Hematopoietic multipotent progenitor cell treated with erythropoietin and hydrocortisone succinate and interleukin-3 and kit ligand, for 4 days (in vitro differentiated cells): ENCODE measurements at places on chromosomes 2 and 18.

- no peak for DNase-seq
Observed at GRCh38 chr2:108370080-108370479, 7.7 kb upstream of the SULT1C4 start.

GRCh38 chr2:225192869-225193268, 150.6 kb upstream of the DOCK10 start:
- no peak for DNase-seq

- no peak for DNase-seq
Observed at GRCh38 chr18:23595591-23595990, 9.3 kb upstream of the NPC1 start.

DNA sequence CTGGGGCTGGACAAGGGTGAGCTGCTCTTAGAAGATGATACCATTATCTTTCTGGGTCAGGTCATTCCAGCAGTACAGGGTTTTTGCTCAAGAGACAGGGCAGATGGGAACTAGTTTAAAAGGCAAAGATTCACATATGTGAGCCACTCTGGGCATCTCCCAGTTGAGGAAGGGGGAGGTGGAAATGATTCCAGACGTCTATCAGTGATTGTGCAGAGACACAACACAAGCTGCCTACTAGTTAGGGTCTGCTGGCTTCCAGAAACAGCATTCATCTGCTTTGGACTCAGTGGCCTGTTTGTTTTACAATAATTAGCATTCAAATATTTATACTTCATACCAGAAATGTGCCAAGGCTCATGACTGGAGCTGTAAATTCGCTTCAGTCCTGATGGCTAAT, 32.3 kb downstream of the ST6GAL2 start:
- DNase-seq, result no peak

- DNase-seq, result no peak
Observed at GRCh38 chr18:80126797-80127196, 17.7 kb downstream of the ADNP2 start.

DNA sequence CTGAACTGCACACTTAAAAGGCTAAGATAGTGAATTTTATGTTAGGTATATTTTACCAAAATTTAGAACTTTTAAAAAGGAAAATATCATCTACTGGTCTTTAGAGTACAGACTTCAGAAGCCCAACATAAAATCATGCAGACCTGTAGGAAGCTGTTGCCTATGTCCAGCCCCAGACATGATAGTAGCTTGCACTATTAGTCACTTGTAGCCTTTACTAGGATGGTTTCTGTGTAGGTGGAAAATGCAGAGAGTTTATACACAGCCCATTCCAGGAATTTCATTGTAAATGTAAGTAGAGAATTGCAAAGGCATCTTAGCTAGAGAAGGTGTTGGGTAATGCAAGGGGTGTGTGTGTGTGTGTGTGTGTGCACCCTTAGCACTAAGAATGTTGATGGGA, 640.2 kb downstream of the RNF144A start:
- no peak for DNase-seq

GRCh38 chr2:54570925-54571694, 115.0 kb downstream of the SPTBN1 start:
- DNase-seq, result peak; percentile 92

- DNase-seq, result no peak
Observed at GRCh38 chr2:25308599-25308998, 33.1 kb downstream of the DNMT3A start.

- no peak for DNase-seq
Observed at GRCh38 chr2:147173189-147173581, 671.6 kb upstream of the ACVR2A start.

- DNase-seq, result no peak
Observed at GRCh38 chr2:61214171-61214570, 52.2 kb downstream of the C2orf74 start.

DNA sequence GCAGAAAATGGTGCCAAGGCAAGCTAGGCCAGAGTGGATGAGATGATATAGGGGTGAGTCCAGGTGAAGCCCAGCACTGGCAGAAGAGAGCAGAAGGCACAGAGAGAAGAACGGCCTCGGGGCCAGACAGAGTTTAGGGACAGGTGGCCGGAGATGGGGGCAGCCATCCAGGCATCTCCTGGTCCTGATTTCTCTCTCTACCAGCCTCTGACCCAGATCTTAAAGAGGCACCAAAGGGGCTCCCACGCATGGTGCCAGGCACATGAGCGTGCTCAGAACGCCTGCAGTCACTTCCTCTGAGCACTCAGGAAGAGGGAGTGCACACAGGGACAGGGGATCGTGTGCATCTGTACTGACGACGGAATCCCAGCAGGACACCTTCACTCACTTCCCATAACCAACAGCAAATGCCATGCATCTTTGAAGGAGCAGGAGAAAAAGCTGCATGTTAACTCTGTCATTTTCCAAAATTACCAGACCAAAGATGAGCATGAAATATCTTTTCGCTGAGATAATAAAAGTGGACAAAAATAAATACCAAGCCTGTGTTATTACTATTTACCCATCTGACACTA, 427.8 kb upstream of the MYT1L start:
- DNase-seq, result no peak

DNA sequence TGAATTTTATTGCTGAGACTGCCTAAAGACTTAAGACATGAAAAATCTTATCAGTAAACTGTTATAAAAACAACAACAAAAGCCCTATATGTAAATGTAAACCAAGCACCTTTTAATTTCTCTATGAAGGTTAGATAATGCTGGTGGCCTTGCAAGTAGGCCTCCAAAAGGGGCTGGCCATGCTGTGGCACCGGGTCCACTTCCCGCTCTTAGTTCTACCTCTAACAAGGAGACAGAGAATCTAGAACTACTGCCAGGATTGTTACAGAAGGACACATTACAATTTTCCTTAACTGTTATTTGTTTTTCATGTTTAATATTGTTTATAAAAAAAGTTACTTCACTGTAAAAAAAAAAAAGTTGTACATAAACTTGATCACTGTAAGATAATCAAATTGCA, 49.0 kb downstream of the UGP2 start:
- no peak for DNase-seq

DNA sequence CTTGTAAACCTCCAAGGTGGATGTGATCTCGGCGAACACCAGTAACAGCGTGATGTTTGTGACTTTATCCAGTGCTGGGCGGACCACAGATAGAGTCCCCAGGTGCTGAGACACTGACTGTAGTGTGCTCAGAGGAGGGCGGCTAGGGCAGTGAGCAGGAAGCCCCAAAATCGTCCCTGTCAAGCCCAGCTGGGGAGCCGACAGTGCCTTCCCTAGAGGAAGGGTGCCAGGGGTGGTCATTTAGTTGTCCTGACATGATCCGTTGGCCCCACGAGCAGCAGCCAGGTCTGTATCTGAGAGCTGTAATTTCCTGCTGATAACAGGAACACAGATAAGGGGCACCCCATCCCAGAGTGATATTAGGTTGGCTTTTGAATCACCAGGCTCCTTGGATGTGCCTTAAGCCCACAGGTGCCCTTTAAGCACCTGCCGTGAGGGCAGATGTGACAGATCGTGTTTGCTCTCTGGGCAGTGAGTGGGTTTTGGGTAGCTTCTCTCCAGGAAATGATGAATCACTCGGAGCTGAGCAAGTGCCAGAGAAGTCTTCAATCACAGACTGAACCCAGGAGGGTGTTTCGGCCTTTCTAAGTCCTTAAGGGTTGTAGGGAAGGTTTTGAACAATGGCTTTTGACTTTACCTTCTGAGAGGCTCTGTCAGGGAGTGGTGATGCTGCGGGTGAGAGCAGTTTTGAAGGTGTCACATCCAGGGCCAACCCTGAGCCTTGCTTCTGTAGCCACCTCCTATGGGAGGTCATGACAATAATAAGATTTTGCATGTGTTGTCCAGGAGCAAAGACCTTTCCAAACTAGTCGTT, 7.7 kb downstream of the LPIN1 start:
- peak; percentile 76 for DNase-seq

- DNase-seq, result peak; percentile 47
Observed at GRCh38 chr2:148557844-148558436, 86.6 kb upstream of the EPC2 start.

DNA sequence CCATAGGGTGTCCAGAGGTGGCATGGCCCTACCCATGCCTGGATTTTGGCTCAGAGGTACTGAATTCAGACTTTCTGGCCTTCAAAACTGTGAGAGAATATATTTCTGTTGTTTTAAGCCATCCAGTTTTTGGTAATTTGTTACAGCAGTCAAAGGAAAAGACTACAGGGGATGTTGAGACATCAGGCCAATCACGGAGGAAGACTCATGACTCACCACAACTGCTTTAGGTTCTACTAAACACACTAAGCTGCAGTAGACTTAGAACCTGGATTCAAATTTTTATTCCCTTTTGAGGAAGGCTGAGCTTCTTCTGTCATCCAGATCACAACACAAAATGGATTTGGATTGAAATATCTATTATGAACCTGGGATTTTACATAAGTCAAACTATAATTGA, 12.0 kb upstream of the C2orf66 start:
- DNase-seq, result no peak

DNA sequence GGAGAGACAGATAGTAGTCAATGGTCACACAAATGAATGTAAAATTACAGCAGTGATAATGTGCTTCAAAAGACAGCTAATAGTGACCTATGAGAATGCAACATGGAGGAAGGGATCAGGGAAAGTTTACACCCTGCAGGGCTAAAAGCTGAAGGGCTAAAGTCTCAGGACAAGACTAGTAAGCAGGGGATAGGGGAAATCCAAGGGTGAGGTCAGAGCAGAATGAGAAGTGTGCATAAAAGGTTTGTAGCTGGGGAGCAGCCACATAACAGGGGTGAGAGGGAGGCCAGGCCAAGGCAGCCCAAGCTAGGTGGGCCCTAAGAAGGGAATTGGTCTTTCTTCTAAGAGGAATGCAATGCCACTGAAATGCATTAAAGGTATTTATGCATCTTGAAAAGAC, 746.3 kb downstream of the SATB2 start:
- no peak for DNase-seq

DNA sequence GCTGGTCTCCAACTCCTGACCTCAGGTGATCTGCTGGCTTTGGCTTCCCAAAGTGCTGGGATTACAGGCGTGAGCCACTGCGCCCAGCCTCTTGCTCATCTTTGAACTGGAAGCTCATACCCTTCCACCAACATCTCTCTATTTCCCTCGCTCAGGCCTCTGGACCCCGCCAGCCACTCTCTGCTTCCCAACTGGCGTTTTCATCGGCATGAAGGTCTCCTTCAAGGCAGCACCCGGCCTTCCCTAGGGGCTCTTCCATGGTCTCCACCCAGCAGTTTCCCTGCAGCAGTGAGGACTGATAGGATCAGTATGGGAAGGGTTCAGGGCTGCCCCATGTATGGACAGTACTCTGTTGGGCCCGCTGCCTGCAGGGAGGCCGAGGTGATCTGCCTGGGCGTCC, 65.8 kb upstream of the HS6ST1 start:
- no peak for DNase-seq

GRCh38 chr2:47690132-47690531, 92.8 kb upstream of the MSH6 start:
- DNase-seq, result no peak

GRCh38 chr18:35602193-35602820, 20.8 kb downstream of the GALNT1 start:
- DNase-seq, result no peak

DNA sequence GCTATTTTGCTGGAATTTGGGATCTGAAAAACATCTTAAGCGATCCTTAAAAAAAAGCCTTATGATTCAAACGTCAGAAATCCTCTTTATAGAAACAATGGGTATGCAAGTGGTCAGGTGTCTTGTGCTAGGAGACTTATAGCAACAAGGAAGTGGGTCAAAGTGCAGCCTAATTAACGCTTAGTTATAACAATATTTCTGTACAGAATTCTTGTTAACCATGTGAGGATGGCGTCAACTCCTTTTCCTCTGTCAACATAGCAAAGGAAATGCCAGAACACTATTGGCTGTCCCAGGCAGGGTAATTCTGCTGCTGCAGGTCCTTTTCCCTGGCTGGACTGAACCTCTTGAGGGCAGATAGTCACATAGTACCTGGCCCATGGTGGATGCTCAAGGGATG, 189.4 kb downstream of the MSH2 start:
- DNase-seq, result no peak
